Dermis microvascular lymphatic vessel endothelial cell (primary cell): ENCODE measurements at places on chromosomes 5 and 9. TPM values are rescaled to one million over a fixed set of nuclear protein-coding genes. Genes with fewer than 3 reads are reported as not detected.

- peak; percentile 51 for DNase-seq
These were observed 26.6 kb downstream of the ENHO start for GRCh38 chr9:34496149-34496712.

- DNase-seq = no peak
These were observed 576.4 kb upstream of the SGCD start for GRCh38 chr5:155750571-155750970.

GRCh38 chr9:134621558-134622110, 20.0 kb upstream of the COL5A1 start:
- no peak for DNase-seq

DNA sequence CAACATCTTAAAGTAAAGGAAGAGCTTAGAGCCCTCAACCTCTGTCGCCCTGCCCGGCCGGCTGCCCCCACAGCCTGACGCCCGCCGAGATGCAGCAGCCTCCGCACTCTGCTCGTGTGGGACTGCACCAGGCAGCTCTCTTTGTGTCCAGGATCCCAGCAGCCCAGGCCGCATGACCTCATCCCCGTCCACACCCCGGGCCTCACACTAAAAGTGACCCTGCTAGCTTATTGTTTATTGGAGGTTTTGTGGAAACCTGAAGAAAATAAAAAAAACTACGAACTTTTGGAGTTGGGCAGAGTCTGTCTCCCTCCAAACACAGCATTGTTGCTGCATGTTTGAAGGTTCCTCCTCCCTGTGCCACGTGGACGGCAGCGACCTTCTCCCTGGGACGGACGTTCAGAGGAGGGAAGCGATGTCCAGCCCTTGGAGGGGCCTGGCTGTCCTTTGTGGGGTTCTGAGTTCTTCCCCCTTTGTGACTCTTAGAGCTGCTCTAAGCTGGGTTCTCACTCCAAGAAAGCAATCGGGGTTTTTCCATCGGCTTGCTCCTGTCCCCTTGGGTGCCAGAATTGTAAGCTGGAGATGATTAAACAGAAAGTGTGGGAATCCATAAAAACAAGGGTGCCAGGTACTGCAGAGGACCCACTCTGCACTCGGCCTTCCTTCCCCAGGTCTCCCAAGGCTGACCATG, 103.5 kb upstream of the COL5A1 start:
- no peak for DNase-seq

DNA sequence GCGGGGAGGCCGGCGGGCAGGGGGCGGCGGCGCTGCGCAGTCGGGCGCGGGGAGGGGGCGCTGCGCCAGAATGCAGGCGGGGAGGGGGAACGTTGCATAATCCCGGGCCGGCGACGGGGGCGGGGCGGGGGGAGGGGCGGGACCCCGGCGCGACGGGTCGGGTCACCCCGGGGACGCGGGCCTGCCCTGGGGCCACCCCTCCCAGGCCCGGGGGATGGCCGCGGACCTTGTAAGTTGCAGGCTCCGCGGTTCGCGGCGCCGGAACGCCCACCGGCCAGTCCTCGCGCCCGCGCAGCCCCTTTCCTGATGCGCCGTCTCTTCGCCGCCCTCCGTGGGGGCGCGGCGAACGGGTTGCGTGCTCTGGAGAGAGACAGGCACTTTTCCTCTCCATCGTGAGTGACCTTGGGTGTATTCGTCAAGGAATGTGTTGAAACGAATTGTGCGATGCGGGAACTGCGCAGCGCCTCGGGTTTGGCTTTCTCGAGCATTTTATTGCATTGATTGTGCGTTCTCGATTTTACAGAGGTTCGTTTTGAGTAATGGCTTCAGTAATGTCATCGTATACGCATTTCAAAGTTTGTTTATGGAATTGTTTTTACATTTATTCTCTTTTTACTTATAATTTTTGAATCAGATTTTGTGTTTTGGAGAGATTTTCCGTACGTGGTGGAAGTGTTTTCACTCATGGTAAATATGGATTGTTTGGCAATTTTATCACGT, 802 bp downstream of the SPIN1 start:
- no peak for DNase-seq

DNA sequence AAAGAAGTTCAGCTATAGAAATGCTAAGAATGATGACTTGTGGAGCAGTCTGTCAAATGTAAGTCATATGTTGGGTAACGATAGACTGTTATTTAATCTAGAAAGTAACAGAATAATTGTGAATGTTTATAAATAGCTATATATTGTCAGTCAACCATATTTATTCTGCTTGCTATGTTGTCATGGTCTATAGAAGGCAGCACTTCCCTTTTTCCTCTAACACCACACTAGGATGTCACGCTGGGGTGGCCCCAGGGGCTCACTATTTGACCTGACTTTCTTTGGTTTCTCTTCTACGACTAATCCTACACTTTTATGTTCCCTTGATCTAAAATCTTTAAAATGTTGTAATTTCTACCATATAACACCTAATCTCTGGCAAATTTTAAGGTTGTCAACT, 20.5 kb downstream of the ERAP2 start:
- no peak for DNase-seq

DNA sequence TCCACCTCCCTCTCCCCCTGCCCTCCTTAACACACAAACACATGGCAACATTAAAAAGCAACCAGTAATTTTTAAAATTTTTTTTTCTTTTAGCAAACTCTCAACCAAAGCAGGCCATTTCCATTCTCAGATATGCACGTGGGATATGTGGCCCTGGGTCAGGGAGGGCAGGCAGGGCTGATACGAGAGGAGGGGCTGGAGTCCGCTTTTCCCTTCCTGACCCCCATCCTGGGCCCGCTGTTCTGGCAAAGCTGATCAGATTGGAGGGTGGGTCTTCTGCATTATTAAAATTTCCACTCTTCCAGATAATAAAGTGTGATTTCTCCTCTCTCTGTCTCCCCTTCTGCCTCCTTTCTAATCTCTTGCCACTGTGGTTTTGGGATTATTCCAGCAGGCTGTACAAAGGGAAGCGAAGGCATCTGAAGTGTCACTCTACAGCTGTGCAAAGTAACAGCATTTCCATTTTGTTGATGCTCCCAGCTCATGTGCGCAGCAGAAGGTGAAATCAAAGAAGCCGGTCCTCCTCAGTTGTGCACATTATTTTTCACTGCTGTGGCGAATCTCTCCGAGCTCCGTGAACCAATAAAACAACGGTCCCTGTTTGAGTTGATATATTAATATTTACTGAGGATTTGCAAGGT, 12.0 kb downstream of the IRX1 start:
- no peak for DNase-seq

DNA sequence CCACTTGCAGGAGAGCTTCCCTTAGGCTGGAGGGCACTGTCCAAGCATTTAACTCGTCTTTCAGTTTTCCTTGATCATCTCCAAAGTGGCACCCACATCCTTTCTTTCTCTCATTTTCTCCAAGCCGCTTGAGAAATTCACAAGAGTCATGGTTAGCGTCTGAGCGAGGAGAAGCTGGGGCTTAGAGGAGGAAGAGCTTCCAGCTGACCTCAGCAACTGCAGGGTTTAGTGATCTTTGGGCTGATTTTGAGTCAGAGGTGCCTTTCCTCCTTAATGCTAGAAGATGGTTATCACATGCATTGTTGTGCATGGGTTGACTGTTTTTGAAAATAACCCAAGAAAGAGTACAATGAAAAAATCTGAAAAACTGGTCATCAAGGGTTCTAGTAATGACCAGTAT, 134.7 kb downstream of the GADD45G start:
- DNase-seq = no peak

DNA sequence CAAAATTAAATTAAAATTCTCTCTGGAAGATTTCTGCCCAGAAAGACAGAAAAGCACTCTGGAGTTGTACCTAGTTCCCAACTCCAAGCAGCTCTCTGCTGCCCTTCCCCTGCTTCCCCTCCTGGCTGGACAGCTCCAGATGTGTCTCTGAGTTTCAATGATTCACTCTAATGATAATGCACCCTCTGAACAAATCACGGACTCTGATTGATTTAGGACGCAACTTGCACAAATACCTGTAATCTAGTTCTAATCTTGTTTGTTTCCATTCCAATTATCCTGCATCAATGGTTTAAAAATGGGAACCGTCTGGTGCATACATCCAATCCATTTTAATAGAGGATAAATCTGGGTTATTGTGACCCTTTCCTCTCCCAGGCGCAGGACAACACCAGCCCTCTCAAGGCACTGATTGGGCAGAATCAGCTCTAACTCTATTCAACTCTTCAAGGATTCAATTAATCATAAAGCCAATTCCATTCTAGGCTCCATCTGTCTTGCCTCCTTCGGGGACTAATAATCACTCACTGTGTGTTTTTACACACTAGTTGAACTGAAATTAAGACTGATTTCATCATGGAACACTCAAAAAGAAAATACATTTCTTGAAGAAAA, 111.2 kb upstream of the LRRTM2 start:
- DNase-seq = no peak

- no peak for DNase-seq
These were observed 215.8 kb downstream of the CEMIP2 start for GRCh38 chr9:71552480-71552879.

- peak; percentile 37 for DNase-seq
These were observed 50.9 kb downstream of the UBE2R2 start for GRCh38 chr9:33867747-33868439.

DNA sequence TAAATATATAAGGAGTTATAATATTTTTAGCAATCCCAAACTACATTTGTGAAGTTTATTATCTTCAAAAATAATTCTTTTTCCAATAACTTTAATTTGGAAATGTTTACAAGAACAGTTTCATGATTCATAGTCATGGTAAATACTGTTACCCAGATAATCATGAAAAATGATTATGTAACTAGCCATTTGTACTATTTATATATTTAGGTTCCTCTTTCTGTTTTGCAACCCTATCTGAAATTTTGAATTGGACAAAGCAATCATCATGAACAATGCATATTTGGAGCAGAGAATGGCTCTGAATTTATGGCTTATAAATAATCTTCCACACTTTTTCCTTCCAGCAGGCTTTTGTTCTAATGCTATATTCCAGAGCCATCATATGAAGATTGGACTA, 499.7 kb downstream of the SLCO4C1 start:
- DNase-seq = no peak

- no peak for DNase-seq
These were observed 138.4 kb upstream of the SLC28A3 start for GRCh38 chr9:84478996-84479395.

DNA sequence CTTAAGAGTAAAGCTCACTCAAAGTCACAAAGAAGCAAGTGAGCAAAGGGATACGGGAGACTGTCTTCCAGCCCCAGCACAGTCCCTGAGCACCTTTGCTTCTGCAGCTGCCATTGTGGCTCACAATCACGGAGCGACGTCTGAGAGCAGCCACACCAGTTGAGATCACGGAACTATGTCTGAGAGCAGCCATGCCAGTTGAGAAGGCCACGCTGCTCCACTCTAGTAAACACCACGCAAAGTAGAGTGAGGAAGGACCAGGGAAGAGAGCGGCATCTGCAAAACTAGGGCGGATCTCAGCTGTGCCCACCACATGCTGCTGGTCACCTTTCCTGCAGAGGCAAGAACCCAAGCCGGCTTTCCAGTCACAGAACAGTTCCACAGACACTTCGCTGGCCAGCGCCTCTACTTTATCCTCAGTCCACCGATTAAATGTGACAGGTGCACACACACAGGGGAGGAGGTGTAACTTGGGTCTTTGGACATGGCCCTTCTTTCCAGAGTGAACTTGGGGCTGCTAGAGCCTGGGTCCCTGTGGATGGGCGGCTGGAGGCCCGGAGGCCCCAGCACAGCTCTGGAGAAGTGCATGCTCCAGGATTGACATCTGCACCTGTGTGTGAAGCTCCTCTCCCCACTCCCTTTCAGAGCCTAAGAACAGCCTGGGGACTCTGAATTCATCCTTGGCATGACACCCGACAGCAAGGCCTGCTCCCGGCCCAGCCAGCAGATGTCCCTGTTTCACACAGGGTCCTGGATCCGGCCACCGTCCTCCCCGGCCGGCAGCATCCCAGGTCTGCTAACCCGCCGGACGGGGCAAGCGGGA, 324.9 kb upstream of the IRX4 start:
- DNase-seq = no peak

GRCh38 chr9:89448381-89448780, 49.5 kb downstream of the SEMA4D start:
- no peak for DNase-seq

DNA sequence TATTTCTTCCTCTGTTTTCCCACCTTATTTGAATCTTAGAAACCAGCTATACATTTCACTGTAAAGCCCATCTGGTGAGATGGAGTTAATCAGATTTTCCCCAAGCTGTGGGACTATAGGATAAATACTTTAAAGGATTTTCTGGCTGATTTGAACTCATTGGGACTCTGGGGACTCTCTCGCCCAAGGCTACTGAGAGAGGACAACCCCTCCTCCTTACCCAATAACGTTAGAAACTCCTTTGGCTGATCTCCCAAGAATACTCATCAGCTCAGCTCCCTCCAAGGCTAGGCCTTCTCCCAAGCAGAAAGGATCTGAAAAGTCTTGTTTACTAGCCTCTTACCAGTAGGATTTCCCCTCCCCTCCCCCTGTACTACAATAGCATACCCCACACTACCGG, 1.5 kb upstream of the GLRA1 start:
- DNase-seq = no peak

GRCh38 chr9:38765101-38765500, 45.2 kb upstream of the FAM240B start:
- no peak for DNase-seq

- DNase-seq = no peak
These were observed 8.5 kb upstream of the ACSL6 start for GRCh38 chr5:132019857-132020555.

GRCh38 chr5:88646866-88647265, 236.1 kb downstream of the MEF2C start:
- DNase-seq = no peak

GRCh38 chr5:99878830-99879229, 656.3 kb upstream of the FAM174A start:
- DNase-seq = no peak

- DNase-seq = no peak
These were observed 176.0 kb upstream of the TLE4 start for GRCh38 chr9:79395755-79396154.

GRCh38 chr9:134352247-134352933, 26.1 kb downstream of the RXRA start:
- no peak for DNase-seq

DNA sequence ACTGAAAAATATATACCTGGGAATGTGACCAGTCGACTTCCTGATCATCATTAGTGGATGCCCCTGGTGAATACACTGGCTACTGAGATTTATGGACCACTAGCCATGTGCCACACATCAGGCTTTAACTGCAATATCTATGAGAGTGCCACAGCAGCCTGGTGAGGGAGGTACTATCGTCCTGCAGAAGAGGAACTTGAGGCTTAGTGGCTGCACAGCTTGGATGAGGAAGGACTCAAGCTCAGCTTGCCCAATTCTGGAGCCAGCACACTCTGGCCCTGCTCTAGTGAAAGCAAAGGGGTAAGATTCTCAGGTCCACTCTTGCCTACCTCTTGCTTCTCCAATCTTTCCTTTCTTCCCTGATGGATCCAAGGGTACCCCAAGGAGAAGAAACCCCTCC, 129.3 kb downstream of the ENTREP1 start:
- DNase-seq = no peak

MAPKAP1 gene
- 44.9 and 55.9 TPM in 2 replicates for total RNA-seq

ADAMTS2 gene
- total RNA-seq = 0.38 TPM in 1 of 2 replicates, not detected in the other

KIAA0825 gene
- total RNA-seq = 0.90 and 1.4 TPM in 2 replicates

MARVELD2 gene
- total RNA-seq = 0.90 and 1.6 TPM in 2 replicates

ACOT12 gene
- not detected in 2 replicates for total RNA-seq

OR2V1 gene
- total RNA-seq = under 0.01 TPM in 1 of 2 replicates, not detected in the other

ZNF474 gene
- under 0.01 and 0.25 TPM in 2 replicates for total RNA-seq

CEL gene
- total RNA-seq = 0.13 TPM in 2 replicates

ENTPD2 gene
- not detected in 2 replicates for total RNA-seq

AQP7 gene
- total RNA-seq = not detected in 2 replicates
